Body of pancreas (tissue), 4 donors: ENCODE measurements at places on chromosomes 1 and 21. TPM values are rescaled to one million over a fixed set of nuclear protein-coding genes. Genes with fewer than 3 reads are reported as not detected.
A peak's percentile ranks its signal among the peaks of the same experiment; 100 is the strongest.

The FCRL1 gene
- total RNA-seq: not detected

The TRABD2B gene
- total RNA-seq: 4.3 TPM

The CAMK1G gene
- not detected for total RNA-seq

The SHISAL2A gene
- not detected for total RNA-seq

The RNF11 gene
- total RNA-seq: 34.9 TPM

The TBCE gene
- 15.0 TPM for total RNA-seq

The SH2D1B gene
- not detected for total RNA-seq

DNA sequence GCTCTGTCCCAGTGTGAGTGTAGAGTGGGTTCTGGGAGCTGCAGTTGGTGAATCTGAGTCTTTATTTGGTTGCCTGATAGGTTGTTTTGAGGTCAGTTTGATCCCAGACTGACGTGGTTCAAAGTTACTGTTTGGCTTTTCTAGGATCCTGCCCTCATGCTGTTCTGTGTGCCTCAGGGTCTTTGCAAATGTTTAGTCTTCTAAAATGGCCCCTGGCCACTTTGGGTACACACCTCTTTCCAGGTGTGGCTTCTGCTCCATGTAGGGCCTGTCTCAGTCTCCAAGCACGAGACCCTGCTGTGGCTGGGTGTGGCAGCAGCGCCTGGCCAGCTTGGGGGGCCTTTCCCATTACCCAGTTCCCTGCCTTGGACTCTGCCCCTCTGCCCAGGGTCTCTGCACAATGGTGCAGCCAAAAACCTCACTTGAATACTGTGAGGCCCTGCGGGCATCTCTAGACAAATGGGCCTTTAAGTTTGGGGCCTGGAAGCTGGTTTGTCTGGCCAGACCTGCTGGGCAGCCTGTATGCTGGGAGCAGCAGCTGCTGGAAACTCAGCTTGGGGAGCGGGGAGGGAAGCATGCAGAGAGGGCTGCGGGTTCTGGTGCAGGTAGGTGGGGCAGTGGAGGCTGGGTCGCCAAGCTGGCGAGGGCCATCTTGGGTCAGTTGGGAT is 5.6 kb downstream of the PTPRF start:
- DNase-seq: peak; percentile 68

- no peak for DNase-seq
These were observed 217.6 kb downstream of the LMX1A start for GRCh38 chr1:165138960-165139359.

DNA sequence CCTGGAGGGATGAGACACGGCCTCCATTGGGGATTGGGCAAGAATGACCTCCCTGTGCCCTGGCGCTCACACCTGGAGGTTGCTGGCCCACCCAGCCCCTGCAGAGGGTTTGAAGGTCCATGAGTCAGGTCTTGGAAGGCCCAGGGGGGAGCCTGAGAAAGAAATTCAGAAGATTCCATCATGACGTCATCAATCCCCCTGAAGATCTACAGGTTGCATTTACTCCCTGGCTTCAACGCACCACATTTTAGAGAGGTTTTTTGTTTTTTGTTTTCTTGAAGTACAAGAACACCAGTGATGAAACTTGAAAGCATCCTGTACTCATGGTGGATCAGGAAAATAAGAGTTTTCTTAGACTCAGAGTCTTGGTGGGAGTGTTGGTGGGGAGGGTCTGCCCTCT is 82.4 kb upstream of the SLC25A33 start:
- DNase-seq: no peak

DNA sequence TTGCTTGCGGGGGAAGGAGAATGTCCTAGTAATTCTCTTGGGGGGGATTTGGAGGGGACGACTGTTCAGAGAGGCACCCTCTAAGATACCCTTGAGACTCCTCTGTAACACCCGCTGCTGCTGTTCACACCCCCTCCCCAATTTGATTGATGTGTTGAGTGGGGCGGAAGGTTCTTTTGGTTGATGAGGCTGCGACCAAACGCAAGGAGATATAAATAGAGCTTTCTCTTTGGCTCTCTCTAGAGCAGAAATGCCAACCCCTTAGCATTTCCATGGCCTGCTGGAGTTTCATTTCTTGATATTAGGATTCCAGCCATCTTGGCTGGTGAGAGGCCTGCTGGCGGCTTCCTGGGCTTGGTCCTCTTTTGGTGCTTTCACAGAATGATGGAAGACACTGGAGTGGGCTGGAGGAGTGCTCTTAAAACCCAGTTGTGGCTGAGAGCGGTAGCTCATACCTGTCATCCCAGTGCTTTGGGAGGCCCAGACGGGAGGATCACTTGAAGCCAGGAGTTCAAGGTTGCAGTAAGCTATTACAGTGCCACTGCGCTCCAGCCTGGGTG is 2.0 kb downstream of the PIK3CD start:
- no peak for DNase-seq

GRCh38 chr1:228515200-228515834 is 28.1 kb downstream of the RNF187 start:
- DNase-seq: peak; percentile 13

DNA sequence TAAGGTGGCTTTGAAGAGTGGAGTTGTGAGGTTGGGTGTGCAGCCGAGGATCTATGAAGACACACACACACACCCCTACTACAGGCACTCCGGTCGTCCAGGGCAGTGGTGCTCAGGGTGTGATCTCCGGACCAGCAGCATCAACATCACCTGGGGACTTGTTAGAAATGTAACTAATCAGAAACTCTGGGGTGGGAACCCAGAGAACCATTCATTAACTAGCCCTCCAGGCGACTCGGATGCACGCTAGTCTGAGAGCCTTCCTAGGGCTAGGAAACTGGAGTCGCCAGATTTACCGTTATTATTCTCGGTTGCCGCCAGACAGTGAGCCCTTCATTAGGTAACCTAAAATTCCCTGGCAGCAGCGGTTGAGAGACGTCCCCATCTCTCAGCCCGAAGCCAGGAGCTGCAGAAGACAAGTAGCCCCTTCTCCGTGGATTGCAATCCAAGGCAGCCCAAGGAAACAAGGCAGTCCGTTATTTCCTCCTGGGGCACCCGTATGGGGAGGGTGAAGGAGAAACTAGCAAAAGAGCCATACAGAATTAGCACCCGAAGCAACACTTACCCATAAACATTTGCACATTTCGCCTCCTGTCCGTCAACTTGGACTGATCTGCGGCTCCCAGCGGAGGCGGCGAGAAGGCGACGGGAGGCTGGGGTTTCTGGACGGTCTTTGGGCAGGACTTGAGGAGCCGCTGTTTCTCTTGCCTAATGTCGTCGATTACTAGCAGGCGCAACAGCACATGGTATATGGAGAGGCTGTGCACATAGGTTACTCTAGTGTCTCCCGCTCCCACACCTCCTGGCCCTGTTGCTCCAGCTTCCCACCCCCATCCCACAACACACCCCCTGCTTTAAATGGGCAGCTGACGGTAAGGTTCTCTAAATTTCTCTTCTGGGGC is 2.9 kb upstream of the CCN1 start:
- no peak for DNase-seq

DNA sequence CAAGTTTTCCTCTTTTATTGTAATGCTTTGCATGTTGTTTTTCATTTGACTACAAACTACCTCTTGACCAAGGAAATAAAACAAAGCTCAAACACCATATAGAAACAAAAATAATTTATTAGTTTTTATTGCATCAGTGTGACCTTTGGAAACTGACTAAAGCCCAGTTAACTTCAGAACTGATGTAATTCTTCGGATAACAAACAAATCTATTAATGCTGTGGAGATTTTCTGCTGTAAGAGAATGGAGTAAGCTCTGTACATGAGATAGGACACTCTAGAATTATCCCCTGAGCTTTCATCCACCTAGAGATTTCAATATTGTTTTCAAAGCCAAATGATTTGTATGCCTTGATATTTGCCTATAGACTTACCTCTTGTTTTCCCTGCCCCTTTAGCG is 154.0 kb upstream of the KCNK2 start:
- DNase-seq: no peak

DNA sequence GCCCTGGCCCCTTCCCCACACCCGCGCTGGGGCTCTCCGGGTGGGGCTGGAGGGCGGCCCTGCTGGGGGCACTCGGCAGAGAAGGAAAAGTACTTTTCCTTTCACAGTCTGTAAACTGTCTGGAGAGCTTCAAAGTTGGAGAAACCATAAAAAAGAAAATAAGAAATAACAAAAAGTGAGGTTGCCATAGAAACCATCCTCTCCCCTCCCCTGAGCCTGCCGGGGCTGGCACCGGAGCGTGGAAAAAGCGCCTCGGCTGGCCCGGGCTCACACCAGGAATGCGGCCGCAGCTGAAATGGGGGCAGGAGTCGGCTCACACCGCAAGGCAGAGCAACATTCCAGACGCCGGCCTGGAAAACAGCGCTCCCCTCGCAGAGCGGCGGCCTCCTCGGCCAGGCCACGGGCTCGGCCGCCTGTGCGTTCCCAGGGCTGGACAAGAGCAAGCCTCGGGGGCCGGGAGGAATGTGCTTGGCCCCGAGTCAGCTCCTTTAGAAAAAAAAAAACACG is 69.2 kb downstream of the MORN1 start:
- peak; percentile 72 for DNase-seq

- DNase-seq: no peak
These were observed 6.9 kb upstream of the SLC35D1 start for GRCh38 chr1:67060811-67061218.
